ENCODE measurements at places on chromosomes 1 and 21. TPM values are rescaled to one million over a fixed set of nuclear protein-coding genes. Genes with fewer than 3 reads are reported as not detected.

The ANGPTL1 gene
- 104 TPM for total RNA-seq

The OR10Z1 gene
- total RNA-seq, result not detected

The COL9A2 gene
- total RNA-seq, result 4.9 TPM

The LCE1D gene
- 1.4 TPM for total RNA-seq

The ACKR1 gene
- 8.5 TPM for total RNA-seq

The CDK18 gene
- 4.2 TPM for total RNA-seq

The SH2D2A gene
- 0.89 TPM for total RNA-seq

The PGLYRP4 gene
- 4.3 TPM for total RNA-seq

The FAM20B gene
- total RNA-seq, result 25.7 TPM

The PPM1J gene
- 0.59 TPM for total RNA-seq

The SPAG17 gene
- 3.3 TPM for total RNA-seq

The LCE2C gene
- total RNA-seq, result 3.4 TPM

The RNF115 gene
- total RNA-seq, result 14.4 TPM

The CDA gene
- total RNA-seq, result 2.1 TPM

The CRABP2 gene
- 72.5 TPM for total RNA-seq

The YIPF1 gene
- 16.0 TPM for total RNA-seq

The CD52 gene
- 2.8 TPM for total RNA-seq

The DCST2 gene
- total RNA-seq, result 0.49 TPM

The PLA2G2D gene
- not detected for total RNA-seq

The STK40 gene
- total RNA-seq, result 17.9 TPM

The S100A1 gene
- 5.6 TPM for total RNA-seq

The PTGER3 gene
- total RNA-seq, result 18.2 TPM
